ENCODE measurements at places on chromosomes 2 and 18. TPM values are rescaled to one million over a fixed set of nuclear protein-coding genes. Genes with fewer than 3 reads are reported as not detected.

DNA sequence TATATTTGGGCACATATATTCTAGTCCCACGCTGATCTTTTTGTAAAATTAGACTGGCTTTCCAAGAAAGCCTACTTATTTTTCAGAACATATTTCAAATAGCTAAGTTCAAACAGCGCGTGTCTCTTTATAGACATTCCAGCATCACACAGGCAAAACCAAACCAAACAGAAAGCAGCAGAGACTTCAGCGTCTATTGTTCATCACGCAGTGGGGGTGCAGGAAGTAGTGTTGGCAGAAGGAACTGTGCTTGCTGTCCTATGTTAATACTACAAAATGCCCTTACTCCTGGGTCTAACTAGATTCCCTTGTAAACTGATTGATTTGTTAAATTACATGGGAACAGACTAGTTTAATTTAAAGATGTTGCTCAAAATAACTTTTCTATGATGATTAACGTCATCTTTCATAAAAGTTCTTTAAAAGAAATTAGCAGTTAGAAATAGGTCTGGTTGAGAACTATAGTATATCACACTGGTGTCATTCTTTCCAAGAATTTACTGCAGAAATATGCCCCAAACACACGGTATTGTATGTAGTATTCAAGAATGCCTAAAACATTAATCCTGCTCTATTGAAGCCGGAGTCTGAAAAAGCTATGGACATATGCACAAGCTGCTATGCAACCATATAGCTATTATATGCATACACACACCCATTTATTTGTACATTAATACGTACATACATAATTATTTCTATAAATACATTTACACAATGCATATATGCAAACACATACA is 436.3 kb downstream of the CBLN2 start:
- no peak for DNase-seq

- no peak for DNase-seq
These were observed 862.6 kb downstream of the BCL11A start for GRCh38 chr2:59690849-59691248.

DNA sequence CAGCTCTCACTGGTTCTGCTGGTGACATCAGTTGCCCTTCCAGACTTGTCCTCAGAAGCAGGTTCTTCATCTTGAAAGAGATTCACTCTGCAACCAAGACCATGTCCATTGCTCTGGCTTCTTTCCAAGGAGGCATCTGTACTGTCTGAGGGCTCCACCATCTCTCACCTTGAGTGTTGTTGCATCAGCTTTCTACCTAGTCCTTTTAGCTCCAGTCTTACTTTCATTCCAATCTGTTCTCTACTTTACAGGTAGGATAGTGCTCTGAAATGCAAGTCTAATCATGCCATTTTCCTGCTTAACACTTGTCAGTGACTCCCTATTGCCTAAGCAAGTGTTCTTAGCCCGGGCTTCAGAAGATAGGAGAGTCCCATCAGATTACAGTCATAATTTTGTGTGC is 117.7 kb downstream of the EN1 start:
- no peak for DNase-seq

- DNase-seq, result no peak
These were observed 51.7 kb downstream of the MCFD2 start for GRCh38 chr2:46863882-46864281.

DNA sequence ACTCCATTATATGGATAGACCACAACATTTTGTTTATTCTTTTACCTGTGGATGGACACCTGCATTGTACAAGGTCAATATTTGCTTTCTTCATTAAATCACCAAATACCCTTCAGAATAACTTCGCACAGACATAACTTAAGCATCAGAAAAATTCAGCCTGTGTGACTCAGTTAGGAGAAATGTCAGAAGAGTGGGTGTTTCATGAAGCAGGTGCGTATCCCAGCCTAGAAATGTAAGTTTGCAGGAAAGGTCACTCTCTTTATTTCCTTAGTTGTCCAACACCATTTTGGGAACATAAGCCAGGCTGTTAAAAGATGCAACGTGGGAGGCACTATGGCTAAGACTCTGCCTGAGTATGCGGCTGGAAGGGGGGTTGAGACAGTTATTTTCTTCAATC is 48.6 kb upstream of the FHL2 start:
- no peak for DNase-seq

GRCh38 chr18:52700816-52701215 is 360.8 kb downstream of the DCC start:
- DNase-seq, result no peak

The UGT1A8 gene
- not detected for total RNA-seq

The HJURP gene
- 141 TPM for total RNA-seq

The CYS1 gene
- total RNA-seq, result 0.17 TPM

The RNU2-63P gene
- total RNA-seq, result 1.9 TPM

The ORC4 gene
- 38.5 TPM for total RNA-seq

The ICA1L gene
- 6.6 TPM for total RNA-seq

The ZAP70 gene
- total RNA-seq, result 302 TPM

DNA sequence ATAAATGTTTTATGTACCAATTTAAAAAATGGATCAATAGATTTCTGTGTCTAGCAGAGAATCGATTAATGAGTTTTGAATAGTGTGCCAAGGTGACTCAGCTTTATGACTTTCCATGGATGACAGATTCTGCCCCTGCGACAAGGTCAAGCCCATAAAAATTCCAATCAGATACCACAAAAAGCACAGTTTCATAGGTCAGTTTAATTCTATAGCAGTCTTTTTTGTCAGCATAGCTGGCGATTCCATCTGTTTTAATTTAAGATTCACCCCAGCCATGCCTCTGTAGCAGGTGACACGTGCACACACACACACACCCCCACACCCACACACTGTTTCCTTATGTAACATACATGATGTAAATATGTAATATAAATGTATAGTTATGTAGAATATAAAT is 28.9 kb downstream of the RAB31 start:
- DNase-seq, result no peak

- DNase-seq, result no peak
These were observed 46.6 kb downstream of the HS6ST1 start for GRCh38 chr2:128271911-128272600.

- no peak for DNase-seq
These were observed 141.6 kb downstream of the SRBD1 start for GRCh38 chr2:45469314-45470099.

Data from activated CD4-positive, alpha-beta T cell treated with anti-CD3 and anti-CD28 coated beads, Interleukin-2, amount 10 ng/mL, durations not matched to agents 7 days and 5 days (primary cell).